Fibroblast of lung (primary cell): ENCODE measurements at places on chromosomes 4 and X. TPM values are rescaled to one million over a fixed set of nuclear protein-coding genes. Genes with fewer than 3 reads are reported as not detected.
A peak's percentile ranks its signal among the peaks of the same experiment; 100 is the strongest.

GRCh38 chr4:55143858-55144257, 18.5 kb upstream of the KDR start:
- DNase-seq, result no peak

DNA sequence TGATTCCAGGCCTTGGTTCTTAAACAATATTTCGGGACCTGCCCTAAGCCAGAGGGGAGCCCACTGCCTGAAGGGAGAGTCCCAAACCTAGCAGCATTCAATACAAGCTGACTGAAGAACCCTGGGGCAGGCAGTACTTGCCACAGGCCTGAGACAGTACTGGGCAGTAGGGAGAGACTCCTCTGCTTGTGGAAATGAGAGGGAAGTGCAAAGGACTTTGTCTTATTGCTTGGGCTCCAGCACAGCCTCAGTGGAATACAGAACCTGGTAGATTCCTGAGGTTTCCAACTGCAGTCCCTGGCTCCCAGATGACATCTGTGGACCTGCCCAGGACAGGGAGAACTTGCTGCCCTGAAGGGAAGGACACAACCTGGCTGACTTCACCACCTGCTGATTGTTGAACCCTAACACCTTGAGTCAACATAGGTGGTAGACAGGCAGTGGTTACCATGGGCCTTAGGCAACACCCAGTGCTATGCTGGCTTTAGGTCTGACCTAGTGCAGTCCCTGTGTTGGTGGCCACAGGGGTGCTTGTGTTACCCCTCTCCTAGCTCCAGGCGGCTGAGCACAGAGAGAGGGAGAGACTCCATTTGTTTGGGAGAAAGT, 20.3 kb upstream of the ABCG2 start:
- DNase-seq, result no peak

- no peak for DNase-seq
Measured at GRCh38 chrX:154458116-154458953, at the start of gene PLXNA3. Gene PLXNA3 (plus strand): TSS chrX:154458281. CDS start chrX:154460184, 1,903 bp downstream.

DNA sequence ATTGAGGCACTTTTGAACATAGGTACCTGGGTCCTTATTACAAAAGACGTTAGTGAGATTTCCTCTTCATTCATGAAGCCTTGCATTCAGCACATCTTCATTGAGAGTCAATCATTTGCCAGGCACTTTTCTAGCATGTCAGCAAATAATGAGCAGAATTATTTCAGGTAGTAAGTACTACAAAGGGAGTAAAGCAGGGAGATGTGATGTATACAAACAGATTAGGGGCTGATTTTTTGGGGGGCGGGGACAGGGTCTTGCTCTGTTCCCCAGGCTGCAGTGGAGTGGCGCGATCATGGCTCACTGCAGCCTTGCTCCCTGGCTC, 638 bp upstream of the CCKAR start:
- no peak for DNase-seq

DNA sequence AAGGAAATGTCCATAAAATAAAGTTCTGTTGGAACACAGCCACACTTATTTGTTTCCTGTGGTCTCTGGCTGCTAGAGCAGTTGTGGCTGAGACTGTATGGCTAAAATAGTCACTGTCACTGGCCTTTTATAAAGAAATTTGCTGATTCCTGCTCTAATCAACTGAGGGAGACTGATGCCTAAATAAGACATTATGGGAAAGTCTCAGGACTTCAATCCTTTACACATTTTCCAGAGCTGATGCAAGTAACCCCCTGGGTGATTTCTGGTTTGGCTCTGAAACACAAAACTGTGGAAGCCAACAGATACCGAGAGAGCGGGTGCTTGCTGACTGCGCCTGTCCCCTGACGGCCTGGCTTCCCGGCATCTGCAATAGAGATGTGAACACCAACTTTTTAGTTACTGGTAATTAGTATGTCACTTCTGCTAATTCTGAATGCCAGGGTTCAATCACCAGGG, 64.0 kb downstream of the POLR2B start:
- DNase-seq, result no peak

DNA sequence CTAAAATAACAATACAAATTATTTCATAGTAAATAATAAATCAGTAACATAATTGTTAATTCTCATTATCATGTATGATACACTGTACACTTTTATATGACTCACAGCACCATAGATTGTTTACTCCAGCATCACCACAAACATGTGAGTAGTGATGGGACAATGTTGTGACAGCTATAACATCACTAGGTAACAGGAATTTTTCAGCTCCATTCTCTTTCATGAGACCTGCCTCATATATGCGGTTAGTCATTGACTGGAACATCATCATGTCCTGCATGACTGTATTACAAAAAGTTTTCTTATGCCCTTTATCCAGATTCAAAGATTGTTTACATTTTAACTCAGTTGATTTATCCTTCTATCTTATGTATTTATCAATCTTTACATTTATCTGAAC, 1530.0 kb downstream of the PCDH18 start:
- DNase-seq, result no peak

GRCh38 chr4:136342666-136343065, 1189.6 kb downstream of the PCDH18 start:
- peak; percentile 19 for DNase-seq

GRCh38 chr4:73705056-73705432, 35.3 kb upstream of the CXCL8 start:
- DNase-seq, result peak; percentile 66

DNA sequence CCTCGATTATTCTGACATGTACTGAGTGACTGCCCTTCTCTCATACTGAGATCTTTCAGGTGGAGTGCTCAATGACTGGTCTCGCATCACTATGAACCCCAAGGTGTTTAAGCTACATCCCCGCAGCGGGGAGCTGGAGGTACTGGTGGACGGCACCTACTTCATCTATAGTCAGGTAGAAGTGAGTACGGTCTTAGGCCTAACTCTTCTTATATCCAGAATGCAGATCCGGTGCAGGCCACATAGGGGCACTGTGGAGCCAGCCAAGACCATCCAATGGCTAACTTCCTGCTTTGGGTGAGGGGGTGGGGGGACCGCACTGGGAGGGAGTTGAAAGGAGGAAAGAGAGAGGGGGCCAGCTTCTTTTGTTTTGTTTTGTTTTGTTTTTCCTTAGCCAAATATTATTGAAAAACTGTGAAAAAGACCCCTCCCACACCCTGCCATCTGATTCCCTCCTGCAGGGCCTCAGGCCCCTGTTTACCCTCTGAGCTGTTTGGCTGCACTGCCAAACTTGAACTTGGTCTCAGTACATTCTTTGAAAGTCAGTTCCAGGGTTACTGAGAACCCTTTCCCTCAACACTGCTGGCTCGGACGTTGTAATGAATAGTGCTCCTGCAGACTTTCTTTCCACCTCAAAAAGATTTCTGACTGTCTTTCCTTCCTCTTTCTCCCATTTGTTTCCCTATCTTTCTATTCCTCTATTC, 16.2 kb downstream of the AWAT2 start:
- DNase-seq, result no peak

DNA sequence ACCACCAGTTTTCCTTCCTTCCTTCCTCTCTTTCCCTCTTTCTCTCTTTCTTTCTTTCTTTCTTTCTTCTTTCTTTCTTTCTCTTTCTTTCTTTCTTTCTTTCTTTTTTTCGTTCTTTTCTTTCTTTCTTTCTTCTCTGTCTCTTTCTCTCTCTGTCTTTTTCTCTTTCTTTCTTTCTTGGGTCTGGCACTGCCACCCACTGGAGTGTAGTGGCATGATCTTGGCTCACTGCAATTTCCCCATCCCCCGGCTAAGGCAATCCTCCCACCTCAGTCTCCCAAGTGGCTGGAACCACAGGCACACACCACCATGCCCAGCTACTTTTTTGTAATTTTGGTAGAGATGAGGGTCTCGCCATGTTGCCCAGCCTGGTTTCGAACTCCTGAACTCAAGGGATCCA, 51.6 kb upstream of the NHS start:
- DNase-seq, result no peak

- DNase-seq, result no peak
Measured at GRCh38 chr4:109665783-109666485, 37.3 kb downstream of the CASP6 start.

Gene DDX3X
- 177 and 216 TPM in 2 replicates for total RNA-seq

Gene SMR3B
- total RNA-seq, result not detected in 2 replicates

GRCh38 chrX:27751976-27752375, 55.8 kb upstream of the MAGEB10 start:
- no peak for DNase-seq

- peak; percentile 82 for DNase-seq
Measured at GRCh38 chr4:136241221-136241986, 1290.9 kb downstream of the PCDH18 start.

GRCh38 chr4:184437565-184438265, 36.6 kb downstream of the IRF2 start:
- DNase-seq, result no peak

Gene TRIM75
- not detected in 2 replicates for total RNA-seq

DNA sequence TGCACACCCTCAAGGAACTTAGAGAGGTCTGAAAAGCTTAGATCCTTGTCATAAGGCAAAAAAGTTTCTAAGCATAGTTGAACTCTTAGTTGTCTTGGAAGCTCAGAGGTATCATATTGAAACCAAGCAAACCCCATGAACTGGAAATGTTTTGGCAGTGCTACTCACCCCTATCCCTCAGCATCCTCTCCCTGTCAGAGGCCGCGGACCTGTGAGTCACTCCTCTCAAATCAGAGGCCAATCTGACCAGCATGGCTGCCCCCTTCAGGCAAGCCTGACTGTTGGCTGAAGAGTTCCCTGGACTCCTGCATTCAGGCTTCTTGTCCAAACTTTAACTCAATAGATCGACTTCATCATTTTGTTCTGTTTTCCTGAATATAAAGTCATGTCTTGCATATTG, 69.4 kb downstream of the KCNIP4 start:
- peak; percentile 47 for DNase-seq

Gene NR3C2
- 4.4 and 7.4 TPM in 2 replicates for total RNA-seq

Gene FGFR3
- total RNA-seq, result under 0.01 and 0.33 TPM in 2 replicates

DNA sequence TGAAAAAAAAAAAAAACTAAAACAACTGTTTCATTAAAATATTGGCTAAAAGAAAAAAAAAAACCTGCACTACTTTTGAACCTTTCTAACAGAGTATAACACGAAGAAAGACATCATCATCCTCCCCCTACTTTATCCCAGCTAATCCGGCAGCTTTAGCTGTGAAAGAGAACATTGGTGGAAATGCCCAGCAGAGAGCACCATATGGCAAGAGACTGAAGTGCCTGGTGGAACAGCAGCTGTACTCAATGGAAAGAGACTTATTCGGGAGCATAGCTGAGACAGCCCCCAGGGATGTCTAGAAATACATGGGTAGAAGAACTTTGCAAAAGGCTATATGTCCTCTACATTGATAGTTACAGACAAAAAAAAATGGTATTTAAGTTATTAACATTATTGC, 30.3 kb downstream of the STPG2 start:
- peak; percentile 21 for DNase-seq

GRCh38 chr4:76195326-76195725, 18.3 kb downstream of the SCARB2 start:
- DNase-seq, result no peak

DNA sequence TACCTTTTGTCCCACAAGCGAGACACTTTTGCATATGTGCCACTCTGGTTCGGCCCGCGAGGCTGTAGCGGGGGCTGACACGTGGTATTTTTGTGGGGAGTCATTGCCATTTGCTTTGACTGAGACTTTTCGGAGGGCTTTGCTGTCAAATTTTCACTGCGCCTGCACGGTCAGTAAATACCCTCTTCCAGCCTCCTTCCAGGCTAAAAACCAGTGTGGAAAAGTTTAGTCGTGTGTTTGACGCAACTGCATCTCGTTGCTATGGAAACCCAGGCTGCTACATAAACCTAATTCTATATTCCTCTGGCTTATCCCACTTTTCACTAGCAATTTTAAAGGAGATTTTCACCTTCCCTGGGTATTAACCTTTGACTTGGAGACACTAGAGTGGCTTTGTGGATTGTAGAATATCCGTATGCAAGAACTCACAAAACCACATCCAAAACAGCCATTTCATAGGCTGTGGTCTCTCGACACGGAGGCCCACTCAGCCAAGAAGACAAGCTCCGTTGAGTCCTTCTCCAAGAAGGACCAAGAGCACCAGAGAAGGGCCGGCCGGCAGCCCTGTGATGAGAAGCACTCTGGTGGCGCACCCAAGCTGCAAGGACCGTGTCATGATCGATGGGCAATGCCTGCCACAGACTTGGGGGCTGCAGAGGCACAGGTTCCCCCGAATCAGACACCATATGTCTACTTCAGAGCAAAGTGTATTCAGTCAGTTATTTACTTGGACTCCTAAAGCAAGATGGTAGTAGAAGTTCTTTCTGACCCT, 38.4 kb upstream of the ENPP6 start:
- DNase-seq, result no peak

DNA sequence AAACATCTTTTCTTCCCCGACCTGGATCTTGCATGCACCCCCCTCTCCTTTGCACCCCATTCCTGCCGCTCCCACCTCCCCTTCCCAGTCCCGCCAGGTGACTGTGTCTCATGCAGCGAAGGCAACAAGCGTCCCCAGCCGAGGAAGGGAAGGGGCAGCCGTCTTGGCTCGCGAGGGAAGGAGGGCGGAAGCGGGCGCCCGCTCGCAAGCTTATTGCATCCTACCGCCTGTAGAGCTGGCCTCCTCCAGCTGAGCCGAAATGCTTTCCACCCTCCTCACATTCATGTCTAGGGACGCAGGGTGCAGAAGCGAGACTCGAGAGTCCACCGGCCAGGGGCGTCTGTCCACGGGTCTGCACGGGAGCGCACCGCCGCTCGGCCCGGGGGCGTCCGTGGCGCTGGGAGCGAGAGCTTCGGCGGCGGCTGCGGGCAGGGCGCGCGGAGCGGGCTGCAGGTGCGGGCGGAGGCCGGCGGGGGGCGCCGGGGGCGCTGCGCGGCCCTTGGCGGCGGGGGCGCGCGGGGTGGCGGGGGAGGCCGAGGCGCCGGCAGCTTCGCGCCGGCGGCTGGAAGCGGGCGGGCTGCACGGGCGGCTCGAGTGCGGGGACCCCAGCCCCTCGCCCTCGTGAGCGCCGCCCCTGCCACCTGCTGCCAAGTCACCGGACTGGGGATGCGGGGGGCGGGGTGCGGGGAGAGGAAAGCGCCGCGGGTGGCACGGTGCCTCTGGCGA, at the start of gene KCNIP4:
TSS of gene KCNIP4 (minus strand) at position 426 of the 726 bp plus-strand sequence.
- peak; percentile 27 for DNase-seq

GRCh38 chr4:147617841-147618691, 869 bp downstream of the TMEM184C start:
- no peak for DNase-seq

GRCh38 chr4:146450524-146450923, 71.2 kb downstream of the SLC10A7 start:
- DNase-seq, result peak; percentile 6

Gene IGSF1
- total RNA-seq, result under 0.01 TPM in 1 of 2 replicates, not detected in the other

DNA sequence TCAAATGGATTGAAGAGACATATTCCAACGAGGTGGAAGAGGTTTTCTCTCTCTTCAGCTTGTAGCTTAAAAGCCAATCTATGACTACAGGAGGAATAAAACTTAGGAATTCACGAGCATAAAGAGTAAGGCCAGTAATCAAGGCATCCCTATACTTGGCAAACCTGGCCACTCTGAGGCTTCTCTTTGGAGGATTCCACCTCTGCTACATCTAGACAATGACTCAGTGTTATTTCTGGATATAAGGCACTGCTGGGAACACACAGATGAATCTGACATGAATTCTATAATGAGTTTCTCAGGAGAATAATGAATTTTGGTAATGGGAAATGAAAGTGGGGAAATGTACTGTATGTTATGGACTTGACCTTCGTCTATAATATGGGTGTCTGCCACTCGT, 1015.8 kb upstream of the FTHL17 start:
- no peak for DNase-seq

Gene NPY1R
- under 0.01 TPM in 2 replicates for total RNA-seq

Gene PDGFRA
- total RNA-seq, result 350 and 363 TPM in 2 replicates
